Common myeloid progenitor, CD34-positive (primary cell): ENCODE measurements at places on chromosomes 11 and 22.
A peak's percentile ranks its signal among the peaks of the same experiment; 100 is the strongest.

DNA sequence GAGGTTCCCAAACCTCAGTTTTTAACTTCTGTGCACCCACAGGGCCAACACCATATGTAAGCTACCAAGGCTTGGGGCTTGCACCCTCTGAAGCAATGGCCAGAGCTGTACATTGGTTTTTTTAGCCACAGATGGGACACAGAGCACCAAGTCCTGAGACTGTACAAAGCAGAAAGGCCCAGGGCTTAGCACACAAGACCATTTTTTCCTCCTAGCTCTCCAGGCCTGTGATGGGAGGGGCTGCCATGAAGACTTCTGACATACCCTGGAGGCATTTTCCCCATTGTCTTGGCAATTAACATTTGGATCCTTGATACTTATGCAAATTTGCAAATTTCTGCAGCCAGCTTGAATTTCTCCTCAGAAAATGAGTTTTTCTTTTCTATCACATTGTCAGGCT is 23.4 kb downstream of the CNTF start:
- no peak overlapping the region for H3K4me3 ChIP-seq
- H3K36me3 ChIP-seq: no peaks in the 10 kb centered on the region
- H3K4me1 ChIP-seq: peaks cover 6% of the 10 kb centered on the region
- DNase-seq: no peak
- no peak overlapping the region for H3K27ac ChIP-seq
- H3K27me3 ChIP-seq: no peaks in the 10 kb centered on the region

DNA sequence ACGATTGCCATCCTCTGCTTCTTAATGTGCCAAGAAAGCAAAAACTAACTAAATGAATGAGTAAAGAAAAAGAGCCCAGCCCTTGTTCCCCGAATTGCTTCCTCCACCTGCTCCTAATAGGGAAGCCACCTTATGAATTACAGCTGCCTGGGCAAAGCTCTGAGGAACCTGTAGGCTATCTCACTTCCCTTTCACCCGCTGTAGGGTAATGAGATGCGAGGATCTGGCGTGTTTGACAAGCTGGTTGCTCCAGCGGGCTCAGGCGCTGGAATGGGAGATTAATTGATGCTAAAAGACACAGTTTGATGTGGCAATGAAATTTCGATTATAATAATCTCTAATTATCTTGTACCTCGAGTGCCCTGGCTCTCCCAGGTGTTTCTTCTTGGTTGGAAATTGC is 256.4 kb downstream of the NTM start:
- H3K36me3 ChIP-seq: no peaks in the 10 kb centered on the region
- no peak overlapping the region for H3K27ac ChIP-seq
- peaks cover 4% of the 10 kb centered on the region for H3K27me3 ChIP-seq
- H3K4me1 ChIP-seq: no peaks in the 10 kb centered on the region

- no peaks in the 10 kb centered on the region for H3K27me3 ChIP-seq
- no peaks in the 10 kb centered on the region for H3K36me3 ChIP-seq
- DNase-seq: peak; percentile 79
- H3K4me3 ChIP-seq: peak overlapping the region; percentile 76
Measured at GRCh38 chr11:57311109-57311936, 13.4 kb downstream of the TNKS1BP1 start.

DNA sequence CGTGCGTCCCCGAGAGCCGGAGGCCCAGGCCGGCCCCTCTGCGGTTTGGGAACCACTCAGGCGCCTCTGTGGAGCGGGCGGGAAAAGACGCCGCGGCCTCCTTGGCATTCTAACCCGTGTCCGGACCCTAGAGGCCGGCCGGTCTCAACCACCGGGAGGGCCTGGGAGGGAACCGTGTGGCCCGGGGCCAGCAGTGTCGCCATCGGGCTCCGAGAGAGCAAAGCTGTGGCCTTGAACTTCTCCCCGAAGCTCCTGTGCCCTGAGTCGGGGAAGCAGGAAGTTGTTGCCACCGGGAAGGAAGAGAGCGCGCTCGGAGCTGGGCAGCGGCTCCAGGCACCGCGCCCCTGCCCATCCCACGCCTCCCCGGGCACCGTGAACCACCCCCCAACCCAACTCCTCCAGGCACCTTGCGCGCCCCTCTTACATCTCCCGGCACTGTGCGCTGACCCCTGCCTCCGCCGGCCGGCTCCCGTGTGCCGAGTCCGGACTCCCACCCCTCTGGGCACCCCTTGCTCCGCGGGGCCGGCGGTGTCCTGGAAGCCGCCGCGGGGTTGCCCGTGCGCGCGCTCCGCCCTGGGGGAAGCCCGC is 80.0 kb upstream of the PPARA start:
- H3K27me3 ChIP-seq: no peaks in the 10 kb centered on the region
- H3K4me1 ChIP-seq: peaks cover 3% of the 10 kb centered on the region
- H3K36me3 ChIP-seq: peaks cover 2% of the 10 kb centered on the region
- peak; percentile 64 for DNase-seq

DNA sequence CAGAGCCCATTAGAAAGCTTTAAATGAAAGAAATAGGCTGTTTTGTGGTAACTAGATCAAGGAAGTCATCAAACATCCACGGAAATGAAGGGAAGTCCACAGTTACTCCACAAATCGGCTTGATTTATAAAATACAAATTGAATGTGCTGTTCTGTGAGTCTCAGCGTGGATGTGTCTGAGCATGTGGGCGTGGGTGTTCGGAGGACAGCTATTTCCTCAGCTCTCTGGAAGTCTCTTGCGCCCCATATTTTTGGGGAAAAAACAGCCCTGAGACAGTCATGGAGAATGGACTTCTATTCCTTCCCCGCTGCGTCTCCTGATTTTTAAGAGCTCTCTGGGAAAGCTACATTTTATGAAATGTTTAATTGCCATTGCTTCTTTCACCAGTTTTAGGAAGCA is 144.4 kb downstream of the EFCAB6 start:
- H3K27ac ChIP-seq: no peak overlapping the region
- DNase-seq: no peak
- no peaks in the 10 kb centered on the region for H3K36me3 ChIP-seq
- no peaks in the 10 kb centered on the region for H3K4me1 ChIP-seq

GRCh38 chr11:2774173-2775082 is 74.6 kb upstream of the KCNQ1OT1 start:
- H3K36me3 ChIP-seq: no peaks in the 10 kb centered on the region
- H3K4me3 ChIP-seq: no peak overlapping the region
- DNase-seq: no peak
- no peaks in the 10 kb centered on the region for H3K4me1 ChIP-seq
- no peaks in the 10 kb centered on the region for H3K27me3 ChIP-seq

DNA sequence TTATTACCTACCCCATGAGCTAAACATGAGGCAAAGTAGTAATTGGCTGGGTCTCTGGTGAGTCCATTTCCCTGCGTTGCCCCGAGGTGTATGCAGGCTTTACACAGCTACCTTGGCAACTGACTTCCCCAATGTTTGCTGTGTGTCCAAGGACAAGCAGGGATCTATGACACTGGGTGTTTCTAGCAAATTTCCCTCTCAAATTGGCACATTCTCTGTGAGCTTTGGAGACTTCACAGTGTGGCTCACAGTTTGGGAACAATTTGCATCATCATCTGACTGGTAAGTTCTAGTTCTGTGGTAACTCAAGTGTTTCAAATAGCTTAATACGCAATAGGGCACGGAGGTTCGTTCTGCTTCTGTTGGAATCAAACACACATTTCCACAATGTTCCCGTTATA is 12.5 kb downstream of the NNMT start:
- H3K4me3 ChIP-seq: no peak overlapping the region
- H3K36me3 ChIP-seq: no peaks in the 10 kb centered on the region
- DNase-seq: no peak
- H3K27me3 ChIP-seq: no peaks in the 10 kb centered on the region
- H3K4me1 ChIP-seq: peaks cover 4% of the 10 kb centered on the region

DNA sequence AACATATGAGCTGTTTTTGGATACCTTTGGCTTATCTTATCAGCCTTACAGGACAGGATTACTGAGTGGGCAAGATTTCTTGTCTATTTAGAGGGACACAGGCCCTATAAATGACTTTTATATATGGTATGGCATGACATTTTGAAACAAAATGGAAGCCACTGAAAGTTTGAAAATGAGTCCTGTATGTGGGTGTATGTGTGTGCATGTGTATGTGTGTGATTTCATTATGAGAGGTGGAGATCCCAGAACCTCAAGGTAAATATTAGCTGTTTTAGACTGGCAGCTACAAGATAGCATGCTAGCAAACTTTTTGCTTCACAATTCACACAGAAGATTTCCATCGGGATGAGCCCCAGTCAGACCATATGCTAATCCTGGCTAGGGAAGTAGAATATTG is 970.5 kb upstream of the CCDC90B start:
- H3K4me3 ChIP-seq: no peak overlapping the region
- H3K27ac ChIP-seq: no peak overlapping the region
- H3K4me1 ChIP-seq: no peaks in the 10 kb centered on the region
- H3K27me3 ChIP-seq: no peaks in the 10 kb centered on the region

- no peaks in the 10 kb centered on the region for H3K4me1 ChIP-seq
- H3K36me3 ChIP-seq: peaks cover 10% of the 10 kb centered on the region
- H3K4me3 ChIP-seq: no peak overlapping the region
- DNase-seq: no peak
- H3K27me3 ChIP-seq: no peaks in the 10 kb centered on the region
- H3K27ac ChIP-seq: no peak overlapping the region
Measured at GRCh38 chr11:8642196-8642841, 40.1 kb downstream of the TRIM66 start.

DNA sequence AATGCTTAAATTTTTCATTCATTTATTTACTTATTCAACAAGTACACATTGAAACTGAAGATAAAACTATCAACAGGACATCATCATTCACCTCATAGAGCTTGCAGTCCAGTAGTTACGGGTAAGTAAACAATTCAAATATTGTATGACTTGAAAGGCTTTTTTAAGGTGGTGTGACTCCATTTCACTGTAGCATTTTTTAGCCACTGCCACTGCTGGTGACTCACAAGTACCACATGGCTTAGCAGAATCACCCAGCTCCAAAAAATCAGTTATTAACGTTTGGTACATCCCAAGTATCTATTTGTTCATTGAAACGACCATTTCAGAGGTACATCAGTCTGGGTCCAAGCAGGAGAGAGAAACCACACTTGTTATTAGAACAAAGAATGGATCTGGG is 427.9 kb upstream of the DDI1 start:
- no peak for DNase-seq
- no peak overlapping the region for H3K4me3 ChIP-seq
- H3K27me3 ChIP-seq: no peaks in the 10 kb centered on the region
- no peaks in the 10 kb centered on the region for H3K36me3 ChIP-seq
- H3K4me1 ChIP-seq: no peaks in the 10 kb centered on the region
- no peak overlapping the region for H3K27ac ChIP-seq

DNA sequence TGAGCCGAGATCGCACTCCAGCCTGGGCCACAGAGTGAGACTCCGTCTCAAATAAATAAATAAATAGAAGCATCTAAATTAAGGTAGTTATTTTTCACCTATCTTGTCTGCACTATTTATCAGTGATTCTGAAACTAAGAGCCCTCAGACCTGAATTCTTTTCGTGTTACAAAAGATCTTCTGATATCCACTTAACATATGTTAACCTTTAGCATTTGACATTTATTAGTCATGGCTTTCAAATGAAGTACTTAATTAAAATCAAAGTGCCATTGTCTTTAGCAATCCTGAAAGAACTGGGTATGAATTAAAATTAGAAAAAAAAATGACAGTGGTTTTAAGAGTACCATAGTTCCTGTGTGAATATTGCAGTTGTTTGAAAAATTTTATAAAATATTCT is 99.1 kb upstream of the TIMP3 start:
- no peaks in the 10 kb centered on the region for H3K27me3 ChIP-seq
- DNase-seq: no peak
- no peak overlapping the region for H3K4me3 ChIP-seq
- no peaks in the 10 kb centered on the region for H3K4me1 ChIP-seq
- no peaks in the 10 kb centered on the region for H3K36me3 ChIP-seq

DNA sequence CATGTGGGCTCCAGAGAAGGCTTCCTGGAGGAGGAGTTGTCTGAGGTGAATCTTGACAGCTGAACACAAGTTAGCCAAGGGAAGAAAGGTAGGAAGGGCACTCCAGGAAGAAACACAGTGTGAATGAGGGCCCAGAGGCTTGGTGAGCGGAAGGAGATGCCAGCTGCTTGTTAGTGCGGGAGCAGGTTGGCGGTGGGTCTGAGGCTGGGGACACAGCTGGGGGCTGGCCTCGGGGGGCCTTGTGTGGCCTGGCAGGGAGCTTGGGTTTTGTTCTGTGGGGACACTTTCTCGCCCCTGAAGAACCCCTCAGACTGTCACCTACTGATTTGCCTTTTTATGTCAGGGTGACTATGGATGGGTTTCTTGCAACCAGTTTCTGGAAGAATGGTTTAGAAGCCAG is 160.0 kb downstream of the ST3GAL4 start:
- H3K36me3 ChIP-seq: no peaks in the 10 kb centered on the region
- DNase-seq: no peak
- H3K27me3 ChIP-seq: peaks cover 3% of the 10 kb centered on the region

DNA sequence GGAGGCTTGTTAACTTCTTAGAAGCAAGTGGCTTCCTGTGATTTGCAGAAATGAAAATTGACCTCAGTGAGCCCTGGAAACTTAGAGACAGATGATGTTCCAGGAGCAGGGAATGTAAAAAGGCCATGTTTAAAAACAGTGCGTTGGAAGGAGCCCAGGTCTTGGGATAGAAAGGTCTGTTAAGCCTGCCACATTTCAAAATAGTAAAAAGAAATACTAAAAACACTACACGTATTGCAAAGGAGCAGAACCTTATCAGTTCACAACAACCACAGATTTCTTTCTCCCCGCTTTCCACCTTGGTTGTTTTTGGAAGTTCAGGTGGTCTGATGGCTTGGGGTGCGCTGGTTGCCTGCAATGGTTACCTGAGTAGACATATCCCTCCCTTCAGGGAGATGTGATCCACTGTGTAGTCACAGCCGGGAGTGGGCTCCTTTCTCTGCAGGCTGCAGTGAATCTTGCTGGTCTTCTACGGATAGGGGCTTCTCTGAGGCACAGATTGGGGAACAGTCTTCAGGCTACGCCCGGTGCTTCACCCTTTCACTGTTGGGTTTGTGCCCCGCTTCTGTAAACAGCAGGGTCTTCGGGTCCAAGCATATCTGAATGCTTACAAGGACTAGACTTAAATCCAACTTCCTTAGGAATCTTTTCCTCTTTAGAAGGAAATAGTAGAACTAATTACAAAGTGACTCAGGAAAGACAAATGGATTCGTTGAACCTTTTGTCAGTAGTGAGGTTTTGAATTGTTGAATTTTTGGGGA is 1.9 kb downstream of the TEAD1 start:
- no peak overlapping the region for H3K27ac ChIP-seq
- no peak for DNase-seq
- H3K27me3 ChIP-seq: peaks cover 97% of the 10 kb centered on the region
- peaks cover 3% of the 10 kb centered on the region for H3K4me1 ChIP-seq
- H3K36me3 ChIP-seq: no peaks in the 10 kb centered on the region
- H3K4me3 ChIP-seq: no peak overlapping the region

GRCh38 chr11:134019500-134019899 is 49.4 kb upstream of the JAM3 start:
- no peaks in the 10 kb centered on the region for H3K4me1 ChIP-seq
- H3K36me3 ChIP-seq: no peaks in the 10 kb centered on the region
- peaks cover 9% of the 10 kb centered on the region for H3K27me3 ChIP-seq

DNA sequence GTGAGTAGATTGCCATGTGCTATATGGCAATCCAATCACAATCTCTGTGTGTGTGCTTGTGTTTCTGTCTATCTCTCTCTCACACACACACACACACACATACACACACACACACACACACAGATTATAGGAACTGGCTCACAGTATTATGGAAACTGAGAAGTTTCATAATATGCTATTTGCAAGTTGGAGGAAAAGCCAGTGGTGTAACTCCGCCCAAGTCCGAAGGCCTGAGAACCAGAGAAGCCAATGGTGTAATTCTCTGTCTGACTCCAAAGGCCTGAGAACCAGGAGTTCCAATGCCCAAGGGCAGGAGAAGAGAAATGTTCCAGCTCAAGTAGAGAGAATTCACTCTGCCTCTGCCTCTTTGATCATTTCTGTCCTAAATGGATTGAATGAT is 37.2 kb downstream of the GLYATL2 start:
- no peaks in the 10 kb centered on the region for H3K36me3 ChIP-seq
- H3K4me3 ChIP-seq: no peak overlapping the region
- H3K27ac ChIP-seq: no peak overlapping the region
- H3K27me3 ChIP-seq: no peaks in the 10 kb centered on the region
- no peaks in the 10 kb centered on the region for H3K4me1 ChIP-seq
- no peak for DNase-seq
